HuH-7.5 (cell line): ENCODE measurements at places on chromosomes 5 and 9.

DNA sequence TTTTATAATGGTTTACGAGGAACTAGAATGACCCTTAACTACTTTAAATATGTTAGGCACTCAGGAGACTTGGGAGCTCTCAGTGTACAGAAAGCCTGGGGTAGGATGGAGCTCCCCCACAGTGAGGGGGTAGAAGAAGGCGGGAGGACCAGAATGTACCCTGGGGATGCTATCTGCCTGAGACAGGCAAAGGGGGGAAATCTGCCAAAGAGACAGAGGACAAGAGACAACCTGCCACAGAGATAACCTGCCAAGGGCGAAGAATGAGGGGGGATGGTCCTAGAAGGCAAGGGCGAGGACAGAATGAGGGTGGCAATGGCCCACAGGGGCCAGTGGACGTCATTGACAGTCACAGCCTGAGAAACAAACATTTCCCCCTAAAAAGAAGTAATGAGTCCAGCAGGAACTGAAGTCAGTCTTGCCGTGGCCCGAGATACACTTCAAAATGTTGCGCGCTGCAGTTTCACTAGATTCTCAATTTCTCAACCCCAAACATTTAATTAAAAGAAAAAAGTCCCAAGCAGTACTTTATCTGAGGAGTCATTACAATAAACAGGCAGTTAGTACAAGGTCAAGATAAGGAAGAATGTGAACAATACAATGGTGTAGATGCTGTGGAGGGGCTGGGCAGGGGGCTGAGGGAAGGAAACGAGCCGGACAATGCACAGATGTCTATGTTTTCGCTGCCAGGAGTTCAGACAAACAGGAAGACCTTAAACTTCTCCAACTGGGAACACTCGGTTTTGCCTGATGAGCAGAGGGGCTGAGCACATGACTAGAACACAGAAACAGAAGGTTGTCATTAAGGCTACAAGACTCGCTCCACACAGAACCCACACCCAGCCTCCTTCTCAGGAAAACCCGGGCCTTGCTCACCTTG lies 125.0 kb downstream of the LHFPL2 start:
- no peak for DNase-seq

GRCh38 chr5:67262206-67262605 lies 65.6 kb upstream of the CD180 start:
- DNase-seq = no peak

- no peak for DNase-seq
Measured at GRCh38 chr9:80509358-80509757, 937.6 kb downstream of the TLE4 start.

- DNase-seq = no peak
Measured at GRCh38 chr5:36125868-36126267, 25.8 kb downstream of the LMBRD2 start.

DNA sequence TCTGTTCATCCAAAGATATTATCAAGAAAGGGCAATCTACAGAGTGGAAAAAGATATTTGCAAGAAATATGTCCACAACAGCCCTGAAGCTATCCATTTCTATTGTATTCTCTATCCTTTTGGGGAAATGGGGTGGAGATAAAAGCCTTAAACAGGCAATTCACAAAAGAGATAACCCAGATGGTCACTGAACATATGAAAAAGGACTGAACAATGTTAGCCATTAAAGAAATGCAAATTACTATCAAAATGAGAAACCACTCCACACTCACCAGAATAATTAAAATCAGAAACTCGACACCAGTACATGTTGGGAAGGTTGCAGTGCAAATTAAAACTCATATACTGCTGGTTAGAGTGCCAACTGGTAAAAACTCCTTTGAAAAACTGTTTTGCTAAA lies 955.2 kb upstream of the DMAC1 start:
- DNase-seq = no peak

DNA sequence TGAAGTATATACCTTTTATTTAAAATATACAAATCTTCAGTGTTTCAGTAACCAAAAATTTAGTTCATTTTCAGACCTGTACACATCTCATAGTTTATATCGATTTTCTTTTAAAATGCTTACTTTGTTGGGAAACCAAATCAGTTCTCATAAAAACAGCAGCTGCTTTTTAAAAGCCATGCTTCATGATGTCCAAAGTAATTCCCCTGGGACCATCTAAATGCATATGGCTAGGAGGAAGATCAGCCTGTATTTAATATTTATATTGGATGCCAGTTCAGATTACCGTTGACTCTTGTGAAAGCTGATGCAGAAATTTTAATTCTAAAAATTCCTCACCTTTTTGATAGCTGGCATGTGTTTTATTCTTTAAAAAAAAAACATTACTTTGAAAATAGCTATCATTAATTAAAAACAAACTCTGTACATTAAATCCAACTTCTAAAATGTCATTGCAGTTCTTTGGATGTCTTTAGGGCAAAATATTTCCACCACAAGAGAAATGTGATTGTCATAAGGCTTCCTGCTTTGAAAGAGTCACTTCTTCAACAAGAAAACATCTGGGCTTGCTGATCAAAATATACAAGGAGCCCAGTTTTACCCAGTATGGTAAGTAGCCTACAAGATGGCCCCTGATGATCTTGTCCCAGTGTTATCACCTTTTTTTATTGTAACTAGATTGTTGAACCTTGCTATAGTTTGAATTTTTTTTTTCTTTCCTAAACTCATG lies 1242.9 kb upstream of the CDH6 start:
- DNase-seq = no peak

DNA sequence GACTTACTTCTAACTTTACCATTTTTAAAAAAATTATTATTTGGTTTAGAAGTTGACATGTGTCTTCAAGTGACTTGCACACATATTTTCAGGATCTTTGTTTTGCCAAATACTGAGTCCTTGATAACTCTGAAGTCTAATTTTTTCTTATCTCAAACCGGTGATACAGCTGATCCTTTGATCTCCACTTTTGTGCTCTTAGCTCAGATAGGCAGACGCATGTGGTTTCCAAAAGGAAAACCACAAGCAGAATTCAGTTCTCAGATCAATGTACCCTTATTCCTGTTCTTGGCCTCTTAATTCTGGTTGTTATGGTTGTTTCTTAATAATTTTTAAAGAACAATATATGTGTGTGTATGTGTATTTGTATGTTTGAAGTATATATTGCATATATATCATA lies 238.3 kb upstream of the EDIL3 start:
- no peak for DNase-seq

DNA sequence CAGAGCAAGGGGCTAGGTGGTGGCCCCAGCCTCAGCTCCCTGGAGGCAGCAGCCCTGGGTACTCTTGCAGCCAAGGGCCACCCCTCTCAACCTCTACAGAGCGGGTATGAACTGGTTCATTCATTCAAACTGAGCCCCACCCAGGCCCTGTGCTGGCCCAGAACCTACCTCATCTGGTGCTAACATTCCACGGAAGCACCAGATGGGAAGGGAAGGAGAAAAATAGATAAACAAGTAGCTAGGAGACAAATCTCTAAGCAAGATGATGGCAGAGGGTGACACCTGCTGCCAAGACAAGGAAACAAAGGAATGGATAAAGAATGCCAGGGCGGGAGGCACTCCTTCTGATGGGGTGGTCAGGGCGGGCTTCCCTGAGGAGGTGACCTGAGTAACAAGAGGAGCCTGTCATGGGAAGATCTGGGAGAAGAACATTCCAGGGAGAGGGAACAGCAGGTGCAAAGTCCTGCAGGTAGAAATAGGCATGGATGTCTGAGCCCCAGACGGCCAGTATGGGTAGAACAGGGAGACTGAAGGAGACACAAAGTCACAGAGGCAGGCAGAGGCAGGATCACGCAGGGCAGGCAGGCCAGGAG lies 6.1 kb downstream of the ST6GALNAC4 start:
- no peak for DNase-seq

- DNase-seq = no peak
Measured at GRCh38 chr5:10671041-10672008, 89.7 kb downstream of the DAP start.

- no peak for DNase-seq
Measured at GRCh38 chr5:32352685-32353084, 39.9 kb upstream of the MTMR12 start.

- DNase-seq = no peak
Measured at GRCh38 chr5:95818181-95819147, 4.1 kb downstream of the GLRX start.

DNA sequence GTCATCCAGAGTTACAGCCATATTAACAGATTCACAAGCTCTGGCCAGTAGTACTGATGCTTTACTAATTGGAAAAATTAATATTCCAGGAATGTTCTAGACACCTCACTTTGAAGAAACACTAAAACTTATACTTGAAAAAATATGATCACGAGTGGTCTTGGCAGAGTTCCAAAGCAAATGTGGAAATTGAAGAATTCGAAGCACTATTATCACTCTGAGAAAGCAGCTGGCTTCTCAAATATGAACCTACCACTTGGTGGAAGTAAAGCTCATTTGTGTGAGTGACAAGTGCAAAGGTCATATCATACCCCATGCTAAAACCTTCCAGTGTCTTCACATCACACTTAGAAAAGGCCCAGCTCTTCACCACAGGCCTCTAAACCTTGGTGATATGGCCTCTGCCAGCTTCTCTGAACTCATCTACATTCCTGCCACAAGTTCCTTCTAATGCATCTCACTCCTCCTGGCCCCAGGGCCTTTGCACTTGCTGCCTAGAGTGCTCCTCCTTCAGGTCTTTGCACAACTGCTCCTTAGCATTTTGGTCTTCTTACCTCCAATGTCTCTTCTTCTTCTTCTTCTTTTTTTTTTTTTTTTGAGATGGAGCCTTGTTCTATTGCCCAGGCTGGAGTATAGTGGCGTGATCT lies 175.7 kb upstream of the SMIM23 start:
- no peak for DNase-seq

GRCh38 chr5:1919209-1919566 lies 36.5 kb upstream of the IRX4 start:
- no peak for DNase-seq

GRCh38 chr5:1643651-1644392 lies 120.1 kb upstream of the LPCAT1 start:
- no peak for DNase-seq

- DNase-seq = no peak
Measured at GRCh38 chr5:6162175-6162574, 216.2 kb downstream of the MED10 start.

GRCh38 chr9:75976549-75976948 lies 86.1 kb downstream of the PCSK5 start:
- no peak for DNase-seq
